ENCODE measurements at places on chromosomes 4 and X. TPM values are rescaled to one million over a fixed set of nuclear protein-coding genes. Genes with fewer than 3 reads are reported as not detected.

- no peak overlapping the region for H3K27ac ChIP-seq
- DNase-seq: no peak
- no peaks in the 10 kb centered on the region for H3K27me3 ChIP-seq
- H3K4me3 ChIP-seq: no peak overlapping the region
- no peaks in the 10 kb centered on the region for H3K36me3 ChIP-seq
- H3K4me1 ChIP-seq: no peaks in the 10 kb centered on the region
These were observed 488.5 kb downstream of the RPA4 start for GRCh38 chrX:97372001-97372766.

DNA sequence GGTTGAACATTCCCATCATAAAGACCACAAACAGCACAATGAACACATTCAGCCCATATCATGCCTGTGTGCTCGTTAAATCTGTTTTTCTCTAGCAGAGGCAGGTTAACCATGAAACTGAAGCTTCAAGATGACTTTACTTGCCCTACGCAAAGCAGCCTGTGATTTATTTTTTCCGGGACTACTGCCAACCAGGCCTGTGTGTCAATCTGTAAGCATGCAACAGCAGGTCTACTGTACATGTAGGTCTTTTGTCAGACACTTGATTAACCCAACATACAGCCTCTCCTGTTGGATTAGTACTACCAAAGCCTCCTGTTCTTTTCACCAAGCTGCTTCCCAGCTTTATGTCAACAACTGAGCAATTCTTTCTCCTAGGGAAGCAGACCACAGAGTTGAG is 85.5 kb upstream of the ACSL1 start:
- H3K27ac ChIP-seq: no peak overlapping the region
- H3K27me3 ChIP-seq: no peaks in the 10 kb centered on the region

GRCh38 chr4:73460913-73461522 is 20.5 kb upstream of the AFM start:
- no peaks in the 10 kb centered on the region for H3K4me1 ChIP-seq
- H3K27me3 ChIP-seq: no peaks in the 10 kb centered on the region
- no peak overlapping the region for H3K27ac ChIP-seq
- H3K4me3 ChIP-seq: no peak overlapping the region
- DNase-seq: no peak

DNA sequence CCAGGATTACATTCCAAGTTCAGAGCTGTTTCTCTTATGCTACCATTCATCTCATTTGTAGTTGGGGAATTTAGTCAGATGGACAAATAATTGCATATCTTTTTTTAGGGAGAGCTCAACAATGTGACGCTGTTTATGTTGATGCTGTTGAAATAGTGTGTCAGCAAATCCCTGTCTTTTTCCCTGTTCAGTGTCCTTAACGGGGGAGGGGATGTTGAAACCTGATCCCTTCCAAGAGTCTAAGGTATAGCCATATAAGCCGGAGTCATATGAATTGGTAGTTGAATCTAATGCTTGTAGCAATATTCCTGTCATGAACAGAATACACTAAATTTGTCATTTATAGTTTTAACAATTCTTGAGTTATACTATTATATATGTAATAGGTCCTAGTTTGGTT is 293.5 kb upstream of the FAT1 start:
- H3K4me1 ChIP-seq: no peaks in the 10 kb centered on the region
- no peaks in the 10 kb centered on the region for H3K36me3 ChIP-seq
- no peak overlapping the region for H3K27ac ChIP-seq
- DNase-seq: no peak
- H3K27me3 ChIP-seq: no peaks in the 10 kb centered on the region
- no peak overlapping the region for H3K4me3 ChIP-seq

ELF4 gene
- 7.6 TPM for total RNA-seq

DNA sequence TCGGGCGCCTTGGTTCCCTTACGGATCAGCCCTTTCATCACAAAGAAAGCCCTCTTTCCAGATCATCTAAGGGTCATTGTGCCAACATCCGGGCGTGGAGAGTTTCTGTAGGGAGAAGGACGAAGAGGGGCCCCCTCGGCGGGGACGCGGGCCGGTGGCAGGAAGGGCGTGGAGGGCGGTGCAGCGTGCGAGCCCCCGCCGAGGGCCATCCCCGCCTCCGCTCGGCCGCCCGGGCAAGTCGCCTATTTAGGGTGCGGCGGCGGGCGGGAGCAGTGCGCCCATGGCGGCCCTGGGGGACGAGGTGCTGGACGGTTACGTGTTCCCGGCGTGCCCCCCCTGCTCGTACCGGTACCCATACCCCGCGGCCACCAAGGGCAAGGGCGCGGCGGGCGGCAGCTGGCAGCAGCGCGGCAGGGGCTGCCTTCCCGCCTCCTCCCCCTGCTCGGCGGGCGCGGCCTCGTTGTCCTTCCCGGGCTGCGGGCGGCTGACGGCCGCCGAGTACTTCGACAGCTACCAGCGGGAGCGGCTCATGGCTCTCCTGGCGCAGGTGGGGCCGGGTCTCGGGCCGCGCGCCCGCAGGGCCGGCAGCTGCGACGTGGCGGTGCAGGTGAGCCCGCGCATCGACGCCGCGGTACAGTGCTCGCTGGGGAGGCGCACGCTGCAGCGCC is at the start of gene ZAR1:
TSS of gene ZAR1 (plus strand) at position 241 of the 668 bp plus-strand sequence. CDS start at position 281, 40 bp downstream.
- H3K27ac ChIP-seq: no peak within 1 kb of the TSS
- no peak within 1 kb of the TSS for H3K4me3 ChIP-seq
- H3K4me1 ChIP-seq: no peaks in the 10 kb centered on the region
- no peak for DNase-seq

SPANXN4 gene
- not detected for total RNA-seq

- peaks cover 20% of the 10 kb centered on the region for H3K36me3 ChIP-seq
- no peak overlapping the region for H3K4me3 ChIP-seq
- no peaks in the 10 kb centered on the region for H3K4me1 ChIP-seq
- H3K27me3 ChIP-seq: no peaks in the 10 kb centered on the region
These were observed 98.4 kb downstream of the ZNF827 start for GRCh38 chr4:145840162-145840768.

PPARGC1A gene
- 10.9 TPM for total RNA-seq

DNA sequence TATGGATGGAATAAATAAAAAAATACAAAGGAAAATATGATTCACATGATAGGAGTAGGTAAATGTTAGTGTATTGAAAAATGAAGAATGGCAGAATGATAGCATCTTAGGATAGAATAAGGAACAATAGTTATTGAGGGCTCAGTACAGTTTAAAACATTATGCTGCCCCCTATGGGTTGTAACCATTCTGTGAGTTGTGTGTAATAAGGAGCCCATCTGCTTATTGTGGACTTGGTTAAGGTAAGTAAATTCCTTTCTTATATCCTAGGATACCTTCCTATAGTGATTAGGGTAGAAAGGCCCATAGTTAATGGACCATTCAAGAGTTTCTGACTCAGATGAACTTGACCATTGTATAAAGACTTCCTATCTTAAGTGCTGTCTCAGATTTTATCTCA is 195.8 kb downstream of the PDHA2 start:
- H3K36me3 ChIP-seq: no peaks in the 10 kb centered on the region
- H3K27me3 ChIP-seq: no peaks in the 10 kb centered on the region
- no peaks in the 10 kb centered on the region for H3K4me1 ChIP-seq
- H3K4me3 ChIP-seq: no peak overlapping the region
- no peak for DNase-seq

DNA sequence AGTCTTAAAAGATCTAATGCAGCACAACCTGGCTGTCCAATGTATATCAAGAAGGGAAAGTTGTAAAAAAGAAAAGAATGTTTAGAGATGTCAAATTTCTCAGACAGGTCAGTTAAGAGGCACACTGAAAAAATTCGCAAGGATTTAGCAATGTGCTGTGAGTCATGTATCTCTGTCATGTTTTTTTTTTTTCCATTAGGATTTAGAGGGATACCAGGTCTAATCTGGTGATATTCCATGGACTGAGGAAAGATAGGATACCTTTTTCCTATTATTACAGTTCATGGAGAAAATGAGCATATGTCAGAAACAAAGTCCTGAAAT is 815.4 kb upstream of the PCDH10 start:
- H3K27ac ChIP-seq: no peak overlapping the region
- no peaks in the 10 kb centered on the region for H3K4me1 ChIP-seq
- H3K36me3 ChIP-seq: no peaks in the 10 kb centered on the region
- no peak for DNase-seq

GRCh38 chrX:151552743-151553142 is 10.7 kb upstream of the PASD1 start:
- peaks cover 3% of the 10 kb centered on the region for H3K27me3 ChIP-seq
- no peaks in the 10 kb centered on the region for H3K4me1 ChIP-seq
- no peak for DNase-seq
- H3K27ac ChIP-seq: no peak overlapping the region

GRCh38 chr4:12545812-12546211 is 938.3 kb downstream of the RAB28 start:
- no peaks in the 10 kb centered on the region for H3K36me3 ChIP-seq
- no peak for DNase-seq
- H3K27ac ChIP-seq: no peak overlapping the region
- no peaks in the 10 kb centered on the region for H3K4me1 ChIP-seq
- no peaks in the 10 kb centered on the region for H3K27me3 ChIP-seq
- no peak overlapping the region for H3K4me3 ChIP-seq

DNA sequence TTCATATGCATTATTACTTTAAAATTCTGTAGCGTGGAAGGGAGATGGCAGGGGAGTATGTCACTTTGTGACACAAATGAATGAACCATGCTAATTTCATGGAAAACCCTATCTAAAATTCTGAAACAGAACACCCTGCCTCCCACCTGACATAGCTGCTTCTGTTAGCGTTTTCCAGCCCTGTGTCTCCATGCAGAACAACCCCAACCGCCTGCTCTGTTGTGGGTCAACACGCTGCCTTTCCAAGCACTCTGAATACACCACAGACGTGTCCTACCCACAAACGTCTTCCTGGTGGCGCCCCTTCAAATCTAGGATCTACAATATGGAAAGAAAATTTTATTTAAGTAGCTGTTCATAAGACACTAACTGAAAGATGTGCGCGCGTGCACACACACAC is 238.6 kb downstream of the TRIML1 start:
- no peaks in the 10 kb centered on the region for H3K4me1 ChIP-seq
- no peaks in the 10 kb centered on the region for H3K36me3 ChIP-seq
- no peak overlapping the region for H3K27ac ChIP-seq
- no peak for DNase-seq

- no peaks in the 10 kb centered on the region for H3K27me3 ChIP-seq
- H3K27ac ChIP-seq: peak overlapping the region; percentile 24
- no peaks in the 10 kb centered on the region for H3K36me3 ChIP-seq
These were observed 406.1 kb upstream of the TRAM1L1 start for GRCh38 chr4:117491516-117491915.

RS1 gene
- total RNA-seq: not detected

- H3K36me3 ChIP-seq: no peaks in the 10 kb centered on the region
- no peak for DNase-seq
- H3K4me3 ChIP-seq: no peak overlapping the region
These were observed 102.2 kb upstream of the ATP6AP2 start for GRCh38 chrX:40478474-40479065.

- peak; percentile 10 for DNase-seq
- no peak overlapping the region for H3K27ac ChIP-seq
- no peaks in the 10 kb centered on the region for H3K36me3 ChIP-seq
- peaks cover 5% of the 10 kb centered on the region for H3K4me1 ChIP-seq
These were observed 137.4 kb downstream of the CEP135 start for GRCh38 chr4:56086073-56086541.

DNA sequence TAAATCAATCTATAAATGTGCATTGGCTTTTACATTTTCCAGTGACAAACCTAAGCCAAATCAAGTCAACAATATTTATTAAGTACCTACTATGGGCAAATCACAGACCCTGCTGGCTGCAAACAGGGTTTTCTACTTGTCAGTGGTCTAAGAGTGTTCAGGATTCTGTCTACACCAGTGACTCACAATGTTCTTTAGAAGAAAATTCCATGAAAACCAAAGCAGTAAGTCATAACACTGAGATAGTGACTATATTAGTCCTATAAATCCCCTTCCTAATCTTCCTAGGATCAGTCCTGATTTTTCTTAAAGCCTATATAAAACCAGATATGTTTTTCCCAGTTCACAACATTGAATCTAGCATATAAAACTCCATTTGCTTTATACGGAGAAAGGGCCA is 69.7 kb downstream of the PPP3CA start:
- H3K4me1 ChIP-seq: no peaks in the 10 kb centered on the region
- no peak overlapping the region for H3K4me3 ChIP-seq
- no peaks in the 10 kb centered on the region for H3K36me3 ChIP-seq
- DNase-seq: no peak

DNA sequence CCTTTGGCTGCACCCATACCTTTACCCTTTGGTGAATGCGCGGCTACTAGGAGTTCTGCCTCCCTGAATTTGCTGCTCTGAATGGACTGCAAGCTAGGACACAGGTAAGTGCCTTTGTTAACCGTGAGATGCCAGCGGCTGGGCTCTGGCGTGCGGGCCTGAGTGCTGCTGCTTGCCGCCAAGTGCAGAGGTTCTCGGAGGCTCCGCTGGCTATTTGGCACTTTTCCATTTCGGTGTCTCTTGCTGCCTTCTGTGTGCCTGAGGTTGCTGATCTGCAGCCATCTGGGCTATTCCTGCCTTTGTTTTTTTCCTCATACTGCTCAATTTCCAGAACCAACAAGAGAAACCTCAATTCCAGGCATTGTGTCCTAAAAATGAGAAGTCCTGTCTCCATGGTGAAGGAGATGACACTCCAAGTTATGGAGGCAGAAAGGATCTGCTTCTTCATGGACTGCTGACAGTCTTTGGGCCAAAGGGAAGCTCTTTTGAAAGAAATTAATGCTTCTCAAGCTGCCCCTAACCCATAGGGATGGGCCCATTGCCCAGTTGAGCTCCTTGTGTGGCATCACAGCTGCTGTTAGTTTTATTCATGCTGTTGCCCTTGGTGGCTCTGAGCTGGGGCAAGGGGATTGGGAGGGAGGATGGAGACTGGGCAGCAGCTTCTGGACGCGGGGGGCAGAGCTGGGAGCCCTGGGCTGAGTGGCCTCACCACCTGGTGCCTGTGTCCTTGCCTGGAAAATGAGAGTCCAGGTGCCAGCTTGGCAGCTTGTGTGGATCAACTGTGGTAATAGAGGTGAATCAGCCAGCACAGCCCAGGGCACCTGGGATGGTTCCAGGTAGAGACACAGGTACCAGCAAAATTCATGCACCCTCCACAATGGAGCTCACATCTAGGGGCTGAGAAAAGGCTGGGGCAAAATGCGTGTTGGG is 3.8 kb upstream of the TBC1D14 start:
- H3K4me3 ChIP-seq: no peak overlapping the region
- peaks cover 26% of the 10 kb centered on the region for H3K27me3 ChIP-seq
- peaks cover 39% of the 10 kb centered on the region for H3K4me1 ChIP-seq
- no peak overlapping the region for H3K27ac ChIP-seq
- no peak for DNase-seq
- no peaks in the 10 kb centered on the region for H3K36me3 ChIP-seq

CXXC4 gene
- 1.6 TPM for total RNA-seq

ANXA10 gene
- not detected for total RNA-seq
